ENCODE measurements at places on chromosomes 3 and 15.

GRCh38 chr3:120214176-120214575 lies 70.8 kb downstream of the GPR156 start:
- DNase-seq: no peak

- DNase-seq: no peak
These were observed 24.0 kb downstream of the RASGRF1 start for GRCh38 chr15:79066391-79067071.

GRCh38 chr15:71591057-71591456 lies 219.3 kb upstream of the NR2E3 start:
- no peak for DNase-seq

- no peak for DNase-seq
These were observed 125.5 kb downstream of the IL20RB start for GRCh38 chr3:137083332-137083731.

GRCh38 chr3:49165771-49166751 lies at the start of gene CCDC71:
CCDC71 (minus strand) TSS chr3:49166331; CDS start chr3:49164208, 2,123 bp downstream.
- peak; percentile 83 for DNase-seq

DNA sequence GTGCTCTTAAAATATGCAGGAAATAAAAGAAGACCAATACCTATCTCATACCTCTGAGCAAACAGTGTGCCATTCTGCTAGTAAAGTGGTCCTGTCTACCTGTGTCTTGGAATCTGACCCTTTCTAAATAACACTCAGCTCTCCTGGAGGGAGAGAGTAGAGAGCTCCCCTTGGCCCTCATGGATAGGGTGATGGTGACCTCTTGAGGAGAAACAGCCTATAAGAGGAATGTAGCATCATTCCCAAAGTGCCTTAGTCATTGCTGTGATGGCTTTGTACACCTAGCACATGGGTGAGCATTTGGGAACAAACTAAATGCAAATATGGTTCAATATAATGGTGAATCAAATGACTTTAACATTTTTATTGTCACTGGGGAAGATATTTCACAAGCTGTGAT lies 10.0 kb downstream of the SNTN start:
- no peak for DNase-seq

DNA sequence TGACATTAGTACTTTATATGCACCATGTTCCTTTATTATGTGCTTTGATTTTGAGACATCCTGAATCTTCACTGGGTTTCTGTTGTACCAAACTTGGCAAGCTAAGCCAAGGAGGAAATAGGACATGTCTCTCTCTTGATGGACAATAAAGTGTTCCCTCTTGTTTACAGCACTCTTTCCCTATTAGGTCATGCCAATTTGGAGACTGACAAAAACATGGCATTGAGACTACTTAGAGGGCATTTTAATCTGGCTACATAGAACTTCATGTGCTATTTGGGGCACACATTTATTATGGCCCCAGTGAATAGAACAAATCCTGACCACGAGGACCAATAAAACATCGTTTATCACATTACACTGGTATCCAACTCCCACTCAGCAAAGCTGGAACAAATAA lies 85.3 kb upstream of the TNFSF10 start:
- no peak for DNase-seq

DNA sequence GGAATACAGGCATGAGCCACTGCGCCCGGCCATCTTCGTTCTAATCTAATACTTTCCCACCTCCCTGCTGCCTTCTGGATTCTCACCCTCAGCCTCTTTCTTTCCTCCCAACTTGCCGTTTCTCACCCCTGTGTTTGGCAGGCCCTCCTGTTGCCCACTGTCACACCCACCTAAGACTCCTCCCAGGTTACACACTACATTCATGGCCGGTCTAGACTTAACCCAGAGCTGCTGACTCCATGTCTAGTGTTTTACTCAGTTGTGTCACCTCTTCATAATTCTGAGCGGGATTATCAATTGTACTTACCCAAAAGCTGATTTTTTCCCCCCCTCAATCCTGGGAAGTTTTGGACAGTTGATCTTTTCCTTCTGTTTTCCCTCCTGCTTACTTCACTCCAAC lies 223.8 kb downstream of the FEZF2 start:
- no peak for DNase-seq

GRCh38 chr3:28151608-28152228 lies 89.7 kb upstream of the CMC1 start:
- DNase-seq: no peak

- no peak for DNase-seq
These were observed 21.0 kb downstream of the RARB start for GRCh38 chr3:25448750-25449692.

DNA sequence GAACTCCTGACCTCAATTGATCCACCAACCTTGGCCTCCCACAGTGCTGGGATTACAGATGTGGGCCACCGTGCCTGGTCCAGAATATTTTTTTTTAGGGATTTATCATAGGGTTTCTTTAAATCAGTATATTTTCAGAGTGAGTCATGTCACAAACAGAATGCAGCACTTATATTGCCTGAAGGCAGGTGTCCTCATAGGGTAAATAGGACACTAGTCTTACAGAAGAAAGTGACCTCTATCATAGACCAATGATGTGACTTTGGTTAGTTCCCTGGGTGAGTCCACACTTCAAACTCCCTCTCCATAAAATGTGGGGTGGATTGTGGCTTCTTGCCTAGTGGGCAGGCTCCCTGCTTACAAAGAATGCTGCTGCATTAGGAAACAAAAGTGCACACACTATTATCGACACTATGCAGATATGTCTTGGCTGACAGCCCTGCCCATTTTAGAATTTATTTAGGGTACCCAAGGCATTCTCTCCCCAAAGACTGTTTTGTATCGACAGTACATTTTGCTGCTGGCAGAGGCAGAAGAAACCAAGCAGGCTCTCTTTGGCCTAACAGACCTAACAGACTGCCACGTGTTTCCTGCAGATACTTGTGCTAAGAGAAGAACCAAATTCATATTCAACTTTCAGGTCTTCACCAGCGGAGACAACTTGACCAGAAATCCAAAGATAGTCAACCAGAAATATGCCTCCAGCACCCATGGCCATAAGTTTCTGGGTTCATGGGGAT lies 125.0 kb downstream of the MOBP start:
- no peak for DNase-seq

DNA sequence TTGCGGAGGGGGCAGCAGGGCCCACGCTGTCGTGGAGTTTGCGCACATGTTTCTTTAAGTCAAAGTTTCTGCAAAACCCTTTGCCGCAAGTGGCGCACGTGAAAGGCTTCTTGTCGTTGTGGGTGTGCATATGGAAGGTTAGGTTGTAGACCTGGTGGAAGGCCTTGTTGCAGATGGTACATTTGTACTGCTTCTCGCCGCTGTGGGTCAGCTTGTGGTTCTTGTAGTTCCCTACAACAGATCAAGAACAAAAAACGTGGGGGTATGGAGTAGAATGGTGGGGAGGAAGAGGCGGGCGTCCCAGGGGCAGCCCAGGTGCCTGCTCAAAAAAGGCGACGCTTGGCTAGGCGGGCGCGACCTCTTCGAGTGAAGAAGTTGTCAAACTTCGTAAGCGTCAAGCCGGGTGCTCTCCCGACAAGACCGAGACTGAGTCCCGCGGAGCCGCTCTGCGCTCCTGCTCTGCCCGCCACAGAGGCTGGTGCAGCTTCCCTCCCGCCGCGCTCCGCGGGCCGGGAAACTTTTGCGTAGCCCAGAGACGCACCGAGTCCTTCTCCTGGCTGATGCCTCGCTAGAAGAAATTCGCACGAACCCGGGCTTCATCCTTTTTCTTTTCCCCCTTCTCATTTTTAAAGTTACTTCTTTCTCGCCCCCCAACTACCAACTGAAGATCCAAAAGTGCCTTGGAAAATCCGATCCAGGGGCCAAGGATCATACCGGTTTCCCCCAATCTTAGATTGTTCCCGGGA lies 3.1 kb downstream of the FEZF2 start:
- no peak for DNase-seq

All from CD4-positive, alpha-beta T cell treated with Interleukin-1 beta for 1 hour (primary cell).